ENCODE measurements at places on chromosomes 6 and 20. TPM values are rescaled to one million over a fixed set of nuclear protein-coding genes. Genes with fewer than 3 reads are reported as not detected.

GRCh38 chr6:41757931-41758640 is 10.9 kb upstream of the PGC start:
- DNase-seq: no peak

GRCh38 chr6:21831521-21832291 is 238.2 kb downstream of the SOX4 start:
- no peak for DNase-seq

DNA sequence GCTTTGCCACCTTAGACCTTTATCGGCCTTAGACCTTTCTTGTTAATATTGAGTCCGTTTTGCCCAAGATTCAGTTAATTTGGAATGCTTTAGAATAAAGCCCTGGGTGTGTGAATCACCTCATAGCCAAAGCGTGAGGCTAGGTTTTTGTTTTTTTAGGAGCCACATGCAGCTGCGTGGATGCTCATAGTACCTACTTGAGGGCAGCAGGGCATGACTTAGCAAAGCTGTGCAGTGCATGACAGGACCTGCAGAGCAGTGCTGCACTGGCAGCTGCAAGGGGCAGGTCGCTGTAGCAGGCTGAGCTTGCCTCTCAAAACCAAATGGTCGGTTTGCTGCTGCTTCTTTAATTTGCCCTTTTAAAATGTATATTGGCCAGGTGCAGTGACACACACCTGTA is 116.1 kb downstream of the JAG1 start:
- no peak for DNase-seq

- no peak for DNase-seq
Measured at GRCh38 chr20:45833030-45833882, at the start of gene SNX21. TSS of gene SNX21 (plus strand) at chr20:45833799. CDS start at chr20:45833920, 121 bp downstream.

GRCh38 chr6:56151609-56152224 is 95.7 kb downstream of the COL21A1 start:
- DNase-seq: no peak

GRCh38 chr20:8639112-8639778 is 429.6 kb upstream of the PLCB4 start:
- DNase-seq: no peak

DNA sequence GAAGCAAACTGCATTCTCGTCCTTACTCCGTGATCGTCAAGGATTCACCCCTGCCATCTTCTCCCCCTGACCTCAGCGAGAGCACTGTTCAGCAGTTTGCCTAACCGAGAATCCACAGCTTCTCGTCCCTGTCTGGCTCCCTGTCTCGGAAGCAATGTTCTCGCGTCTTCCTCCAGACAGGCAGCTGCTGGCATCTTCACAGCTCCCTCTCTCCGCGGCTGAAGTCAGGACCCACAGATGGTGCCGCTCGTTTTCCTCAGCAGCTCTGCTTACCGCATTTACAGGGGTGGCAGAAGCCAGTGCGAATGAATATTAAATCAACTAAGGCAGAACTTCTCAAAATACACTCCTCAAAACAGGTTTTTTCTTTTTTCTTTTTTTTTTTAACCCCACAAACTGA is 18.9 kb upstream of the SLC22A2 start:
- no peak for DNase-seq

DNA sequence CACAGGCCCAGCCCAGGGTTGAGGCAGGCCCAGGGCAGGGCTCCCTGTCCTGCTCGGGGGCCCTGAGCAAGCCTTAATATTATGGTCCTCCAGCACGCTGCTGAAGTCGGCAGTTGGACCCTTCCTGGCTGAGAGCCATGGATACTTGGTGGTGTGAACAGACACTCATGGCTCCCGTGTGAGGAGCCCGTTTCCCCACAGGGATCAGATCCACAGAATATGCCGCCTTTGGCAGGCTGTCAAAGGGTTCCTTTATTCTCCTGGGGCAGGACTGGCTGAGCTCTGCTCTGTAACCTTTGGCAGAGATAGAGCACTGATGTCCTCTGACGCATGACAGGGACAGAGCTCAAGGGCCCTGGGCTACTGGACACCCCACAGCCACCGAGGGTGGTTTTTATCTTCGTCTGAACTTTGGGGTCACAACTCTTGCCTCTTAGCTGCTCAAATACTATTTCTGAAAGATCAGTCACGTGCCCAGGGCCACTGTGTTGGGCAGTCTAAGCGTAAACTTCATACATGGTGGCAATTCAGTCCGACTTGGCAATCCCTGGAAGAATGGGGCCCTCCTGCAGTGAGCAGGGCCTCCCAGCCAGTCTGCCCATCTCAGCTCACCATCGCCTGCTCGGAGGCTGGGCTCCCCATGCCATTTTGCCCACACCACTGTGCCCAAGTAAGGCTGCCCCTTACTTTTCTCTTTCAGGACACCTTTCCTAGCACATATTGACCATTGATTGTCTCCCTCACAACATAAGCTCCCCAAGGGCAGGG is 49.1 kb downstream of the TTI1 start:
- no peak for DNase-seq

- DNase-seq: no peak
Measured at GRCh38 chr20:43202100-43202499, 12.4 kb upstream of the PTPRT start.

GRCh38 chr20:3698591-3699001 is 13.8 kb downstream of the SIGLEC1 start:
- no peak for DNase-seq

DNA sequence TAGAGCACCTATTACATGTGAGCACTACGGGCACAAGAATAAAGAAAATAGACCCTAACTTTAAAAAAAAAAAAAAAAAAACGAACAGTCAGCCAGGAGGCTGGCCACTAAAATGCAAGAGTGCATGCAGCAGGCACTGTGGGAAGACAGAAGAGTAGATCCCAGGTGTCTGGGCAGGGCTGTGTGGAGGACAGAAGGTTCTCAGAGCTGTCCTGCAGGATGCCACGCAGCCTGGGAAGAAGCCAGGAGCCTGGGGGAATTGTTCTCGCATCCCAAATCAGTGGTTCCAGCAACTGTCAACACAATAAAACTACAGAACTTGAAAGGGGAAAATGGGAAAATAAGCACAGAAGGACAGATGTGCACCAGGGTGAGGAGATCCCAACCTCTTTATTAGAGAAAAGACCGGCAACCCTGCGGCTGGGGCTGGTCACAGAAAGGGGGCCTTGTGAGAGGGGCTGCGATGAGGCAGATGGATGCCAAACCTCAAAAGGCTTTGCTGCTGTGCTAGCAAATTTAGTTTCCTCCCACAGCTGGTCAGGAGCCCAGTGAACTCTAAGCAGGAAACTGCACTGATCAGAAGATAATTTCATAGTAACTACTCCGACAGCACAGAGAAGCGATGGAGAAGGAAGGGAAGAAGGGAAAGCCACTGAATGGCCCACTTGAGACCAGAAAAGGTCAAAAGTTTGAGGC is 30.9 kb downstream of the MAP3K5 start:
- no peak for DNase-seq

- no peak for DNase-seq
Measured at GRCh38 chr6:89952105-89952671, 57.9 kb downstream of the GJA10 start.

DNA sequence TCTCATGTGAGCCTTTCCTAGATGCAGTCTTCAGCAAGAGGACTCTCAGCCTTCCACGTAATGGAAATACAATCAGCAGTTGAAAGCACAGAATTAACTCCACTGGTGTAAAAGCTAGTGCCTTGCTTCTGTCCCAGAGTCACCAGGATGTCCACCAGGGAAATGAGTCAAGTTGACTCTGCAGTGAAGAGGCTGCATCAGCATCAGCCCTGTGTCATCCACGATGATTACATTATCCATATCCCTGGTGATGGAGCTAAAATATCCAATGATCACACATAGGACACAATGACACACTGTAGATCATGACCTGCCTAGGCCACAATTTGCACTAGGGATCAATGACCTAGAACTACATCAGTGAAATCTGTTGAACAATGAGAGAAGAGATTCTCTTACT is 262.4 kb downstream of the ERMARD start:
- no peak for DNase-seq

GRCh38 chr6:1610497-1611321 is 994 bp downstream of the FOXC1 start:
- no peak for DNase-seq

GRCh38 chr6:23561732-23562131 is 564.3 kb upstream of the NRSN1 start:
- no peak for DNase-seq

The SRMS gene
- total RNA-seq: not detected

The RIPPLY2 gene
- not detected for total RNA-seq

The BEND6 gene
- not detected for total RNA-seq

The PRRC2A gene
- 210 TPM for total RNA-seq

The WFDC2 gene
- total RNA-seq: not detected

The TSHZ2 gene
- total RNA-seq: 30.7 TPM

The GSTA3 gene
- total RNA-seq: not detected

The SEL1L2 gene
- not detected for total RNA-seq

The PRSS35 gene
- total RNA-seq: 0.17 TPM

The BPIFB2 gene
- not detected for total RNA-seq
